Activated T-cell treated with anti-CD3 and anti-CD28 coated beads, Interleukin-2, amount 50 U/mL, for 4 hours (primary cell): ENCODE measurements at places on chromosomes 6 and 20.

GRCh38 chr6:93453956-93454355 lies 34.6 kb upstream of the EPHA7 start:
- no peak for DNase-seq

DNA sequence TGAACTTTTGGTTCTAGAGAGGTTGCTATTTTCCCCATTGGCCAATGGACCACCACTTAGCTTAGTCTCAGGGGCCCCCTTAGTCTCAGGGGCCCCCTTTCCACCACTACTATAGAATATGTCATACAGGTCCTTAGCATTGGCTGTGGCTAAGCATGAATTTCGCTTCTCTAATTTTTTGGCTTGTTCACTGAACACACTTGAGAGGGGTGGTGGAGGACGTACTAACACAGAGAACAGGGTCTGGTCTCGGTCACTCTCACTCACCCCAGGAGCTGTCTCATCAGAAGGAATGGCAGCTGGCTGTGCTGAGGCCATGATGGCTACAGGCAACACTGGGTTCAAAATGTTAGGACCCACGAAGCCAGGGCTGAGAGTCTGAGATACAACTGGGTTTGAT lies 30.3 kb downstream of the ZNF318 start:
- no peak for DNase-seq

- DNase-seq: no peak
Measured at GRCh38 chr6:44556046-44556445, 168.5 kb downstream of the CDC5L start.

- no peak for DNase-seq
Measured at GRCh38 chr20:11331096-11331495, 586.6 kb upstream of the BTBD3 start.

- no peak for DNase-seq
Measured at GRCh38 chr20:13249118-13249797, 28.2 kb downstream of the ISM1 start.

- no peak for DNase-seq
Measured at GRCh38 chr20:1627200-1627550, 7.4 kb upstream of the SIRPB1 start.

- DNase-seq: no peak
Measured at GRCh38 chr6:140966676-140967075, 1166.0 kb upstream of the GJE1 start.

DNA sequence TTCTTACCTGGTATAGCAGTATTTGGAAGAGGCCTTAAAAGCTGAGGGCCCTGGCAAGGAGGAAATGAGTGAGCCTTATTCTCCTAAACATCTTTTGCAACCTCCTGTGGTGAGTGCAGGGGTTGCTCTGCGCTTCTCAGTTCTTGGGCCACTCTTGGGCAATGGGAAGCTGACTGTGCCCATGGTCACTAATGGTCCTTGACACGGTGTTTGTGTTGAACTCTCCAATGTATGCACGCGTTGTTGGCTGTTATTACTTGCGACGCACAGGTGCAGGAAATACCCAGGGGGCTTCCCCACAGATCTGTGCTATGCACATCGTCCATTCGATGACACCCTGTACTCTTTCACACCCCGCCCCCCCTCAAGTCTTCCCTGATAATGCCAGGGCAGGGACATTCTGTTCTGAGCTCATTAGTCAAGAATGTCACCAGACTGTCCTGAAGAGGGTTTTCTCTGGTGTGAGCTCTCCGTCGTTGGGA lies 79.7 kb downstream of the EDN1 start:
- DNase-seq: no peak

- DNase-seq: no peak
Measured at GRCh38 chr20:49700411-49701185, 13.1 kb downstream of the B4GALT5 start.
